ENCODE measurements at places on chromosomes 7 and 10.

DNA sequence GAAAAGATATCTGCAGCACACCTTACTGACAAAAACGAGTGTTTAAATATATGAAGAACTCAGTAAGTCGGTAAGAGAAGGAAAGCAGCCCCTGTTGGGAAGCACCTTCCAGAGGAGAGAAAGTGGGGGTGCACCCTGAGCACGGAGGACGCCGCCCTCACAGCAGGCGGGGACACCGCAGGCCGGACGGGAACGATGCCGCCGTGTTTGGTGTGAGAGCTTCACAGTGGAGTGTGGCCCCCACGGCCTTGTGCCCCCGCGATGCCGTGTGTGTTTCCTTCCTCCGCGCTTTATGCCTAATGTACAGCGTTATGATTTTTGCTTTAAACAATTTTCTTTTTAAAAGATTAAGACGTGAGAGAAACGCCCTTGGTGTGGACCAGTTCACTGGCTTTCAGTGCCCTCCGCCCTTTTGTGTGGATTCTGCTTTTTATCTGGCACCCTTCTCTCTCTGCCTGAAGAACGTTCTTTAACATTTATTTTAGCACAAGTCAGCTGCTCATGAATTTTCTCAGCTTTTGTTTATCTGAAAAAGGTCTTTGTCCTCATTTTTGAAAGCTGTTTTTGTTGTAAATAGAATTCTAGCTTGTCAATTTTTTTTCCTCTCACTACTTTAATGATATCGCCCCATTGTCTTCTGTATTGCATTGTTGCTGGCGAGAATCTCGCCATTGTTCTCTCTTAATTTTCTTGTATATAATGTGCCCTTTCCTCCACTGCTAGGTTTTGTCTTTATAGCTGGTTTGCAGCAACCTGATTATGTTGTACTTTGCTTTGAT is 110.7 kb downstream of the INPP5A start:
- no peak for DNase-seq

DNA sequence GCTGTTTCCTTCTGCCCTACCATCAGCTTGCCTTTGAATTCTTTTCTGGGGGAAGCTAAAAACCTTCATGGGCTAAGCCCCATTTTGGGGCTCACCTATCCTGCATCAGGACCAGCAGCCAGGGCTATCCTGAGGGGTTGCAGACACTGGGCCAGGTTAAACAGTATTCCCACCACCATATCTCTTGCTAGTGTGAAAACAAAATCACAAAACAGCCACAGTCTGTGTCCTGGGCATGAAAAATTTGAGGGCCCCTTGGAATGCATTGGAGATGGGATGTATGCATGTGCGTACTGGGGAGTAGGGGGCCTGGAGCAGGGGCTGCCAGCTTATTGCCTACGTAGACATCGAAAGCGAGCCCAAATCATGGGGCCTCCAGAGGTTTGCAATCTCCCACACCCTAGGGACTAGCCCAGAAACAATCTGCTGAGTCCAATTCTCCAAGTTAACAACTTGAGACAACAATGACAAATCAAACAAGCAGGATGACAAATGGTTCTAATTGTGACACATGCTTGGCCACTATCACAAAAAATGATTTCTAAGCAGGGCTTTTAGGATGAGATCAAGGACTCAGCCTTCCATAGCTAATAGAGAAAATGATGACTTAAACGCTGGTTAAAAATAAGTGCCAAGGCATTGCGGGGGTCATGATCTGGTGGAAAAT is 557.1 kb downstream of the KCNMA1 start:
- DNase-seq: no peak

DNA sequence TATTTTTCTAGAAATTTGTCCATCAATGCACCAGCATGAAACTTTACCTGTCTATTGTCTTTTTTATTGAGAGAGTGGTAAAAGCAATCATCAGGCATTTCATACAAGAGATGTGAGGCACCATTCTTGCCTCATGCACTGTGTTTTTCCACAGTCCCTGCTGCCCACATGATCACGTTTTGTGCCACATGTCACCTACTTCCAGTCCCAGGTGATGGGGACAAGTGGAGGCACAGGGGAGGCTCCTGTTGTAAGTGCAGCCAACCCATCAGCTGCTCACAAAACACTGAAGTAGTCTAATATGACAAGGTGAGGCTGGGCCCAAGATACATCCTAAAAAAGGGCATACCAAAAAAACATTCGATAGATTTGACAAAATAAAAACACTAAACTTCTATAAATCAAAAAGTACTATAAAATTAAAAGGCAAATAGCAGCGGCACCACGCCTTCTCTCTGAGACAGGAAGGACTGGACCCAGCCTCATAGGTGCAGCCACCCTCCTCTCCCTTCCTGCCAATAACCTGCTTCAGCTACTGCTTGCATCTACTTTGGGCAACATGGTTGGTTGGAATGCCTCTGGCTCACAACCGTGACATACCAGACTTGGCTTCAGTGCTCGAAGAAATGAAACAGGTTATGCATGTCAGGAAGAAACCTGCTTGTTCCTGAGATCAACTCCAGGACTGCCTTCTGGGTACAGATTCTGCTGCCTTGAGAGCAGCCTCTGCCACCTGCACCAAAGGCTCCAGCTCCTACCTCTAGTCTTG is 2.3 kb downstream of the ZC3HAV1L start:
- DNase-seq: no peak

GRCh38 chr10:125373546-125373945 is 213.2 kb upstream of the CTBP2 start:
- DNase-seq: no peak

GRCh38 chr7:139697056-139697455 is 80.7 kb downstream of the HIPK2 start:
- DNase-seq: no peak
